ENCODE measurements at places on chromosomes 13 and 19.
A peak's percentile ranks its signal among the peaks of the same experiment; 100 is the strongest.

GRCh38 chr13:100349594-100349993, 239.0 kb downstream of the GGACT start:
- no peak for DNase-seq

GRCh38 chr19:55442372-55442961, 633 bp downstream of the SHISA7 start:
- no peak for DNase-seq

DNA sequence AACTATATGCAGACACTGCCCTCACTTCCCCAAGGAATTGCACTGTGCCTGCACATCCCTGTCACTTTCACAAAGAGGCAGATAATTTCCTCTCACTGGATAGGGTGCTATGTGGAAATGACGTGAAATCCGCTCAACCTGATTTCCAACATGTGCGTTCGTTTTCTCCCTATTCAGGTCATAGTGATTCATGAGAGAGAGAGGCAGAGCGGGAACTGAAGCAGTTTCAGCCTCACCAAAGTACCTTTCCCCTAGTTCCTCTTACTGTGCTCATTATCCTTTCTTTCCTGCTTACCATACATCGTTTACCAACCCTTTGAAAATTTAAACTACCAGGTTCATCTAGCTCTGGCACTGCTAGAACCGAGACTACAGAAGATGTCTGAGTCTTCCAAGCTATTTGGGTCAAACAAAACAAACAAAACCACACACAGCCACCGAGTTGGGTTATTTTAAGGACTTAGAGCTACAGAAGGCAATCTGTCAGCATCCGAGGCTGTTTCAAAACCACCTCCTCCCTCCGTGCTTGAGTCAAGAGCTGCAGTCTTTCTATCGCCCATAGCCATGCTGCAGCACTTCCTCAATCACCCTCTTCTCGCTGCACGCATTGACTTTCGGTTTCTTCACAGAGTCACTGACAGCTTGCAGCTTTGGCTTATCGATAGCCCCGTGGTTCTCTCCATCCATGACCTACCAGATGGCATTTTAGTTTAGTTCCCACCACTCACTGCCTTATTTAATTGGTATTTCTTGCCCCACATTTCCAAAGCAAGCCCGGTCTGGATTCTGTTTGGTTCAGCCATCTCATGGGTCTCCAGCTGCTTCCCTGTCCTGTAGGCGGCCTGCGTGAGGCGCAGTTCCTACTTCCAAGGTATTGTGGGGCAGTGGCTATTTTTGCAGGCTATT, 1395.8 kb downstream of the EFNB2 start:
- peak; percentile 60 for DNase-seq

GRCh38 chr19:16262618-16263017, 62.0 kb upstream of the KLF2 start:
- DNase-seq, result no peak

- DNase-seq, result no peak
Measured at GRCh38 chr13:112641456-112642089, 48.3 kb upstream of the ATP11A start.

DNA sequence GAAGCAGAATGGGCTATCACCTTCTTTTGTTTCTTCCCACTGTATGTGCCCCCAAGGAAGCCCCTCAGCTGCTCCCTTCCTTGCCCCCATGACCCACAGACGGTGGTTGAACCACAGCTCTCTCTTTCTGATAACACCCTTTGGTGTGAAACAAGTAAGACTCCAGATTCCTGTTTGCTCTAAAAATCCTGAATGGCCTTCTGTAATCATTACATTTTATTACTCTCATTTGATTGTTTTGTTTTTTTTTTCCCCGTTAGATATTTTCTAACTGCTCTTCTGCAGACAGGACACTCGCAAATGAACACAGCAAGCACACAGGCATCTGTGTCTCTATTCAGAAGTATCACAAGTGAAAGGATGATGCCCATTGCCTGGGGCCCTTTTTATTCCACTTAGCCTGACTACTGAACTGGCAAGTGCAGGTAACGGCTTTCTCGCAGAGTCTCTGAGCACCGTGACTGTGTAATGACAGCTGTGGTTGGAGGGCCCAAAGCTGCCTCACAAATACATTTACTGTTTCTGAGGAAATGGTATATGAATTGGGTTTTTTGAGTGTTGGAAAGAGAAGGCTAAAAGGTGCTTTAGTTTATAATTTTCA, 59.3 kb downstream of the OXGR1 start:
- no peak for DNase-seq
